ENCODE measurements at places on chromosomes 11 and 22. TPM values are rescaled to one million over a fixed set of nuclear protein-coding genes. Genes with fewer than 3 reads are reported as not detected.

The DKK3 gene
- 1.4 TPM for total RNA-seq

The ZBTB3 gene
- 24.1 TPM for total RNA-seq

The SPINDOC gene
- total RNA-seq, result 8.2 TPM

The KLHDC7B gene
- 8.7 TPM for total RNA-seq

The CCDC73 gene
- not detected for total RNA-seq
